ENCODE measurements at places on chromosomes 7 and 10.

- DNase-seq: no peak
Observed at GRCh38 chr7:46355331-46355730, 434.3 kb upstream of the IGFBP3 start.

- no peak for DNase-seq
Observed at GRCh38 chr7:155401231-155401630, 56.7 kb upstream of the EN2 start.

DNA sequence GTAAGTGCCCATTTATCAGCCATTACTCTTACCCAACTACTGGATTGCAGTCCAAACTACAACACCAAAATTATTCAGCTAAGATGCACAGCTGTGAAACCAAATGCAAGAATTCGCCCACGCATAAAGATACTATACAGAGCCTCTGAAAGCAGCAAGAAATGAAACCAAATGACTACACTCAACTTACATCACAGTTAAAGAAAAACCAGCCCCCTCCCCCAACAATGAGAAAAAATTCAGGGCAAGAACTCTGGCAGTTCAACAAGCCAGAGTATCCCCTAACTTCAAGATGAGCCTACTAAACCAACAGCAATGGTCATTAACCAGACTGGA is 209.1 kb upstream of the VWC2 start:
- DNase-seq: no peak

DNA sequence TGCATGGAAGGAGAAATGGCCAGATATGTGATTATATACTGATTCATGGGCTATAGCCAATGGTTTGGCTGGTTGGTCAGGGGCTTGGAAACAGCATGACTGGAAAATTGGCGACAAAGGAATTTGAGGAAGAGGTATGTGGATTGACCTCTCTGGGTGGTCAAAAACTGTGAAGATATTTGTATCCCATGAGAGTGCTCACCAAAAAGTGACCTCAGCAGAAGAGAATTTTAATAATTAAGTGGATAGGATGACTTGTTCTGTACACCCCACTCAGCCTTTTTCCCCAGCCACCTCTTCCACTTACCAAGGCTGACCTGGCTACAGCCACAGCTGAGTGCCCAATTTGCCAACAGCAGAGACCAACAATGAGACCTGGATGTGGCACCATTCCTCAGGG is 146.7 kb downstream of the GPR37 start:
- DNase-seq: no peak

DNA sequence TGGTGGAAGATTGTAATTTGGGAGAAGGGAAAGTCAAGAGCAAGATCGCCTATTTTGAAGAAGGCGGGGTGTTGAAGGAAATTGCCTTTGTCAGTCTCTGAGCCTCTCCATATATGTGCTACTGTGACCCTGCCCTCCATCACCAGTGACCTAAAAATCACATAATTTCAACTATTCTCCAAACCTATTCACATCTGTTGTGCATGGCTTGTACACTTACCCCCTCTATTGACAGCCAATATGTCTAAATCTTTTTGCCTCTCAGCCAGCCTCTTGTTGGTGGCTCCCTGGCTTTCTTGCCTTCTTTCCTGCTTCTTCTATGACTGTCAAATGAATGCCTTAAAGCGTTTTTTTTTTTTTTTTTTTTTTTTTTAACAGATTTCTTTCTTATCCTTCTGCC is 295.6 kb downstream of the AUTS2 start:
- no peak for DNase-seq
